ENCODE measurements at places on chromosomes 16 and 17.

DNA sequence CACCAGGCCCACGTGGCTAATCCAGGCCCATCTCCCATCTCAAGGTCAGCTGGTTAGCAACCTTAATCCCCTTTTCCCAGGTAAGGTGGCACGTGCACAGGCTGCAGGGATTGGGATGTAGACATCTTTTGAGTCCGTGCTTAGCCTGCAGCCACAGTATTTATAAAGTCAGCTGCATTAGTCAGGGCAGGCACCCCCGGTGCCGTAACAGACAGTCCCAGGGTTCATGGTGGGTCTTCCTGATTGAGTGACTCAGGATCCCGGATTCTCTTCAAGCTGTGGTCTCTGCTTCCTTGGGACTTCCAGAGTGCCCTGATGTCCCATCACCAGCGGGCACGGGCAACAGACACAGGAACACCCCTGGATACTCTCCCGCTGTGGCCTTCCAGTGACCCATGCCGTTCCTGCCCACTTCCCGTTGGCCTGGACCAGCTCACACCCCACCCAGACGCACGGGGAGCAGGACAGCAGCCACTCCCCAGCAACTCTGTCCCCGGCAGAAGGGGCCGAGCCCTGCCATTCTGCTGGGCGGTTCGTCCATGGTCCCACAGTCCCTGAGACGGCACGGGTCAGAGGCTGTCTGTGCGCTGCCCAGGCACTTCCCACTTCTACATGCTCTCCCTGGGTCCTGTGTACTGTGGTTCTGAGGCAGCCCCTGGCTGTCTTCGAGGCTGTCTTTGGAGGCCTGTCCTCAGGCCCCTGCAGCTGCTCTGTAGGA, 248.6 kb upstream of the GSE1 start:
- DNase-seq: no peak

GRCh38 chr17:42055027-42055426, 4.6 kb upstream of the C17orf113 start:
- DNase-seq: no peak

- no peak for DNase-seq
Measured at GRCh38 chr16:57773655-57774295, 28.5 kb downstream of the KIFC3 start.

- DNase-seq: no peak
Measured at GRCh38 chr16:54652201-54652770, 278.4 kb upstream of the IRX5 start.

DNA sequence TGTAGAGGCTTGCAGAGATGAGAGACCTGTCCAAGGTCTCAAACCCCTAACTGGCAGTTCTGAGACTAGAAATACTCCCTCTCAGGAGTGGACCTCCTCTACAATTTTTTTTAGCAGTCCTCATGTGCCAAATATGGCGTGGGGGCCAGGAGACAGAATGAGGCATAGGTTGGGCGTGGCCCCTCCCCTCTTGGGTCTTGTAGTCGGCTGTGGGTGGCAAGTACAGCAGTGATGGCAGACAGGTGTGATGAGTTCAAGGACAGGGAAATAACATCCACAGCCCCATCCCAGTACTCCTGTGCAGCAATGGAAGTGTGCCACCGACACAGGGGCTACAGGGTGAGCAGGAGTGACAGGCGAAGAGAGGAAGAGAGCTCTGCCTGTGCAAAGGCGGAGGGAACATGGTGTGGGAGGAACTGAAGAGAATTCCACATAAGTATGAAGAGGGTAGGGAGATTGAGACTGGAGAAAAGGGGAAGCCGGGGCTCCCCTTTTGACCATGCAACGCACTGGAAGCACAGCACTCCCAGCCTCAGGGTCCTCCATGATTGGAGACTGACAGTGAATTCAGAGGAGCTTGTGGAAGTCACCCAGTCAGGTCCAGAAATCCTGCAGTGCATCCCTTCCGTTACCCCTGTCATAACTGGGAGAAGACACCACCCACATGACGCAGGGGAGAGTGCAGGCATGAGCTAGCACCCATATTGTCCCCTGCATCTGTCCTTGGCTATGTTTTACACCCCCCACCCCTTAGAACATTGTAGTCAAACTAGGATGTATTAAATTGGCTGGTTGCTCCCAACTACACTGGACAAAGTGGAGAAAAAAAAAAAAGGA, 14.8 kb upstream of the CETP start:
- no peak for DNase-seq

DNA sequence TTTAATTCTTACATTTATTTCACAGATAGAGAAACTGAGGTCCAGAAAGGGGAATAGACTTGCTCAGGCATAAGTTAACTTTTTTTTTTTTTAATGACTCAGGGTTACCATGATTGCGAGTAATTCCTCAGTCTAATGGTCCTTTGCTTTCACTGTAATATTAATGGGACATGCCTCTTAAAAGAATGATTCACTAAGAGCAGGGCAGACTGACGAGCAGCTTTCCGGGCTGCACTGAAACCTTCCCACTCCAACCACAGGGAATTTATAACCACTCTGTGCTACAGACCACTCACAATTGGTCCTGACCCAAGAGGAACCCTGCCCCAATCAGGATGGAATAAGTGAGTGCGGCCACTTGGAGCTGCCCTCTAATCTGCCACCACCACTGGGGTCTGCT, 5.7 kb downstream of the HOXB2 start:
- DNase-seq: no peak

- DNase-seq: peak; percentile 63
Measured at GRCh38 chr17:58666858-58667267, 25.0 kb downstream of the TEX14 start.

GRCh38 chr17:56292010-56292409, 138.7 kb downstream of the ANKFN1 start:
- DNase-seq: no peak

GRCh38 chr16:66324815-66325515, 41.5 kb upstream of the CDH5 start:
- no peak for DNase-seq

GRCh38 chr17:1880851-1881630, 51.2 kb downstream of the RPA1 start:
- no peak for DNase-seq

GRCh38 chr17:35865412-35866340, 3.0 kb downstream of the HEATR9 start:
- no peak for DNase-seq

DNA sequence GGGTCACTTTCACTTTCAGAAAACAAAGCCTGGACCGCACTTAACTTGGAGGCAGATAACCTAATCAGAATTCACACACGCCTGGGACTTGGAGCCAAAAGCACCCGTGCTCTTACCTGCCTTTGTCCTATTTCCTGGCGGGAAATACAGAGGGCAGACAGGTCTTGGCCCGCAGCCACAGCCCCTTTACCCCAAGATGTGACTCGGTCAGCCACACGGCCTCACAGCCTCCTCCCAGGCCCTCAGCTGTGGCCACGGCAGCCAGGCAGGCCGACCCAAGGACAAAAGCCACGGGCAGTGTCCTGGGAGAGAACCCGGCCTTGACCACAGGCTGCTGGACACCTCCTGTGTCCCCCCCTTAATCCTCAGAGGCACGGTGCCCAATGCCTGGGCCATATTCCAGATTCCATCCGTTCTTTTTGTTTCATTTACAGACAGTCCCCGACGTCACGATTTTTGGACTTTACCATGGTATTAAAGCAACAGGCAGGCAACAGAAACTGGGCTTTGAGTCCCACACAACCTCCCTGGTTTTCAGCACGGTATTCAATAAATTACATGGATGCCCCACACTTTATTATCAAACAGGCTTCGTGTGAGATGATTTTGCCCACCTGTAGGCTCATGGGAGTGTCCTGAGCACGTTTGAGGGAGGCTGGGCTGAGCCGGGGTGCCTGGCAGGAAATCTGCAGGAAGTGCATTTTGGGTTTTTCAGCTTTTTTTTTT, 30.1 kb upstream of the GAA start:
- DNase-seq: no peak

DNA sequence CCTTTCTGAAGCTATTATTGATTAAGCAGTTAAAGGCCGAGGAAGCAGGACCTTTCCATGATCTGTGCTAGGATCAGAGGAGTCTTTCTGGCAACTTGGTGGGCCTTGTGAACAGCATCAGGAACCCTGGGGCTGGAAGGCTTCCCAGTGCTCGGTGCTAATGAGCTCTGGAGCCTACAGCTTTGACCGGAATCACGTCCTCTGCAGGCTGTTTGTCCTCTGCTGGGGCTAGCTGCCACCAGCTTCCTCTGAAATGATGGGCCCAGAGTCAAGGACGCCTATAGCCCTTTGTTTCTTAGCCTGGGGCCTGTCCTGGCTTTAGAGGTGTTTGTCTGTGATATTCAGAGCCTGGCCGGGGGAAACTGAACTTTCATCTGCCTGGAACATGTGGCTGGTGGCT, 111.6 kb downstream of the SHISA9 start:
- DNase-seq: no peak

GRCh38 chr16:21218153-21218552, 6.8 kb upstream of the ZP2 start:
- DNase-seq: no peak

- no peak for DNase-seq
Measured at GRCh38 chr17:49830605-49831004, 17.3 kb downstream of the TAC4 start.
